ENCODE measurements at places on chromosomes 3 and 15.

GRCh38 chr3:177883957-177884356, 652.3 kb upstream of the KCNMB2 start:
- no peak for DNase-seq

GRCh38 chr3:172065527-172065926, 26.1 kb downstream of the FNDC3B start:
- no peak for DNase-seq

DNA sequence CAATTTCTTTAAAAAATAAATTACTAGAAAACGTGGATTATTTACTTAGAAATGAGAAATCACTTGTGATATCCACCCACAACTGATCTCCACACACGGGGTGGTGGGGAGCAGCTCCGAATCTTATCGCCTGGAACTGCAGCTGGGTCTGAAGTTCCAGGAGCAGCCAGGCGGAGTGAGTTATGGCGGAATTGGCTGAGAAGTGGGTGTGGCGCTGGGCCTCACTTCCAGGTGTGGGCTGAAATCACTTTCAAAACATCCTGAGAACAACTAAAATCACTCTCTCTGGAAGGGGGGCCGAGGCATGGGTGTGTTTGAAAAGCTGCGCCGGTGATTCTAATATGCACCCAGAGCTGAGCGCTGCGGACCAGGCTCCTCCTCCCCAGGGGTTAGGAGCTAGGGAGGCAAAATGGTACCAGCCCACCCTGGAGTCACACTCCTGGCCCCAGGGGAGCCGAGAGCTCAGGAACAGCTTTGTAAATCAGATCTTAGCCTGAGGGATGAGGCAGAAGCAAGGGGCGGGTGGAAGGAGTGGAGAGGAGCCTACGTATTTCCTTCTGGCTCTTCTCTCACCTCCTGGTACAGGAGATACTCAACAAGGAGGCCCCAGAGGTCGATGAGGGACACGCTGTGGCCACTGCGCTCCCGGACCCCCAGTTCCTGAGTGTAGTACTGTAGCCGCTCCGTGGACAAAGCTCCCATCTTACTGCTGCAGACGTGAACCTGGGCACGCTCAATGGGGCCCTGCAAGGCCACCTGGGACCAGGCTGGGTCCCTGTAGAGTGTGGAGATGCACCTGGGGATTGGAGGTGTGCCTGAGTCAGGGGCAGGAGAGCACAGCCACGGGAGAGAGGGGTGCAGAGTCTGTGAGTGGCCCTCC, 9.6 kb downstream of the PLA2G4F start:
- no peak for DNase-seq

GRCh38 chr3:69998759-69999139, 784 bp upstream of the SAMMSON start:
- DNase-seq, result no peak

DNA sequence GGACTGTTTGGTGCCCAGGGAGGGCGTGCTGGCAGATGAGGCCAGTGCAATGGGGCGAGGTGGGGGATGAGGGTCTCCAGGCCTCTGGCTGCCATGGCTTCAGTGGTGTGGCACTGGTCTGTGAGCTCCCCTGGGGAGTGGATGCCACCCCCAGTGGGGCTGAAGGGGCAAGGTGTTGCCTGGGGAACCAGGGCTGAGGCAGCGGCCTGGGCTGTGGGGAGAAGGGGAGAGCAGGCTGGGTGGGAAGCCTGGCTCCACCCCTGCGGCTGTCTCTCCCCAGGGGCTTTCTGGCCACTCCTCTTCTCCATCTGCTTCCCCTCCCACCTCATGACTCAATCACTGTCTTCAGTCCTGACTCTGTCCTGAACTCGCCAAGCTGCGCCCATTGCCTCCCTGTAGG, 88.4 kb upstream of the TLE3 start:
- no peak for DNase-seq

DNA sequence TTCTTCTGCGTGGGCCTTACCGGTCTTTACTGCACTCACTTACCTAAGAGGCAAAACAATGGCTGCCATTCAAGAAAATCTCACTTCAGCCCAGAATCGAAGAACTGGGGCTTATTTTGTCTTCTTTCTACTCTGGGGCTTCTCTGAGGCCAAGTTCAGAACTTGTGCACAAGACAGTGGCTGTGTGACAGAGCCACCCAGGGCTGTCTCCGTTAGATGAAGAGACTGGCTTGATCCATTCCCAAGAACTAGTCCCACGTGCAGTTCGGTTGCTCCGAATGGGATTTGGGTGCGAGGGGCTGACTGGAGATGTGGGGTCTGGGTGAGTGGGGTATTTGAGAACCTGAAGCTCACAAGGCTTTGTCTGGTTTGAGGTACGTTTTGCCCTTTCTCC, 795 bp upstream of the TCF12 start:
- no peak for DNase-seq

DNA sequence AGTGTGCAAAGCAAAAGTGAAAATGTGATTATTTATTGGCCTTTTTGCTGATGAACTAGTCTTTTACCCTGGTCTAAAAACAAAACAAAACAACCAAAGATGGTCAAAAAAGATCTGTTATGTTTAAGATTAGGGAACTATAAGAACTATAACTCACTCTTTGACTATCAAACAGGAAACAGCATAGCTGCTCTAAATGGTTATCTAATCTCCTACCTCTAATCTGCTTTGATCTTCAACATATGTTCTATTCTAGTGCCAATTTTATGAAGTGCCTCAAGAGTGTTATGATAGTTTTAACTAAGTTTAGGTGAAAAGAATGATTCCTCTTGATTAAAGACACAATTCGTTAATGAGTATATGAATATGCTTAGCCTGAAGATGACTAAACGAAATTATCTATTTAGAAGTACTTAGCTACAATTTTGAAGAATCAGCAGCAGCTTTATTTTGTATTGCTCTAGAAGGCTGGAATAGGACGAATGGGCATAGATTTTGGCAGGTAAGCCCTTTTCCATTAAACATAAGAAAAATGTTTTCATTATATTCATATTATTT, 46.0 kb downstream of the SETD2 start:
- no peak for DNase-seq

GRCh38 chr15:74614744-74615507, 710 bp upstream of the CLK3 start:
- DNase-seq, result peak; percentile 86

DNA sequence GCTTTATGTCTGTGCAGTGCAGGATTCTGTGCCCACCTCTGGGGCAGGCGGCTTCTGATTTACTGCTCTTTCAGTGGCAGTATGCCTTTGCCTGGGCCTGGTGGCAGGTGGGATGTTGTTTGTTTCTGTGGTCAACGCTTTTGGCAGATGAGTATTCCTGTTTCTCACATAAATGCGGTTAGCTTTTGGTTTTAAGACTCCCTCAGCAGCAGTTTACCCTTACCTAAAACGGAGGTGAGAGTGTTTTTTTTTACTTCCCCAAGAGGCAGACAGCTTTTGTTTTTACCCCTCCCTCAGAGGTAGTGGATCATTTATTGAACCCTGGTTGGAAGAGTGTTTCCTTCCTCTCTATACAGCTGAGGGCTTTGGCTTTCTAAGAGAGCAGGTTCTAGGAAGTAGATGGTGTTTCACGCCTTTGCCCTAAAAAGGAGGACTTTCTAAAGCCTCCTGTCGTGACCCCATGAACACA, 134.1 kb upstream of the PLSCR5 start:
- no peak for DNase-seq

DNA sequence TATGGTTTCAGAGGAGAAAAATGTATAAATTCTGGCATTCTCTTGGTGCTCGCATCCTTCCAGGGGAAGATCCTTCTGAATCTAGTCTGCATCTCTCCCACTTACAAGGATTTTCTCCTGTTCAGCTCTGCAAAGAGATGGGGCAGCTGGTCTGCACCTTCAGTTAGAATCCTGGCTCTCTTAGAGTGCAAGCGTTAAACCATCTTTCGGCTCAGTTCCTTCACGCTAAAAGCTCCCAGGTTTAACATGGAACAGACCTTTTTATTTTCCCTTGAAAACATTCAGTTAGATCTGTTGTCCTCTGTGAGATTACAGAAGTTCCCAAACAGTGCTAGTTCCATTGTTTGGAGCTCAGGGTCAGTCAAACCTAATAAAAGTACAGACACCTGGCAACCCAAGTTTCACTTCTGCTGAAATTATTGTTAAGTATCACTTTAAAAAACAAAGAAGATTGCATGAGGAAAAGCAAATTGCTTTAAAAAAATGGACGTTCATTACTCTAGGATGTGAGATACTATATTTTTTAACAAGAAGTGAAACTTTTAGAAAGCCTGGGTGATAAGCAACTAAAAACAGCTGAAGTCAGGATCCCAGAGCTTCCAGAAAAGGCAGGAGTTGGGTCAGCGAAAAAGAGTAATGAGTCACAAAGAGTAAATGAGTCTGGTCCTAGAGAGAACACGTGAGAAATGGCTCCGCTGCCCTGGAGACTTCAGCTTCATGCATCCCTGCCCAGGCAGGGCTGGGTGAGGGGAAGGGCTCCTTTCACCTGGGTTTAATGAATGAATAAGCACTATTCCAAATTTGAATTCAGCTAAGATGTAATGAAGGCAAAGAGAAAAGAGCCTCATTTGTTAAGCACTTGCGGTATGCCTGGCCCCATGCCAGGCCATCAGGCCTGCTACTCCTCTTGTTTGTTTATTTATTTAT, 63.3 kb downstream of the ABTB1 start:
- DNase-seq, result peak; percentile 50

GRCh38 chr15:39786447-39787056, 3.9 kb upstream of the FSIP1 start:
- no peak for DNase-seq

DNA sequence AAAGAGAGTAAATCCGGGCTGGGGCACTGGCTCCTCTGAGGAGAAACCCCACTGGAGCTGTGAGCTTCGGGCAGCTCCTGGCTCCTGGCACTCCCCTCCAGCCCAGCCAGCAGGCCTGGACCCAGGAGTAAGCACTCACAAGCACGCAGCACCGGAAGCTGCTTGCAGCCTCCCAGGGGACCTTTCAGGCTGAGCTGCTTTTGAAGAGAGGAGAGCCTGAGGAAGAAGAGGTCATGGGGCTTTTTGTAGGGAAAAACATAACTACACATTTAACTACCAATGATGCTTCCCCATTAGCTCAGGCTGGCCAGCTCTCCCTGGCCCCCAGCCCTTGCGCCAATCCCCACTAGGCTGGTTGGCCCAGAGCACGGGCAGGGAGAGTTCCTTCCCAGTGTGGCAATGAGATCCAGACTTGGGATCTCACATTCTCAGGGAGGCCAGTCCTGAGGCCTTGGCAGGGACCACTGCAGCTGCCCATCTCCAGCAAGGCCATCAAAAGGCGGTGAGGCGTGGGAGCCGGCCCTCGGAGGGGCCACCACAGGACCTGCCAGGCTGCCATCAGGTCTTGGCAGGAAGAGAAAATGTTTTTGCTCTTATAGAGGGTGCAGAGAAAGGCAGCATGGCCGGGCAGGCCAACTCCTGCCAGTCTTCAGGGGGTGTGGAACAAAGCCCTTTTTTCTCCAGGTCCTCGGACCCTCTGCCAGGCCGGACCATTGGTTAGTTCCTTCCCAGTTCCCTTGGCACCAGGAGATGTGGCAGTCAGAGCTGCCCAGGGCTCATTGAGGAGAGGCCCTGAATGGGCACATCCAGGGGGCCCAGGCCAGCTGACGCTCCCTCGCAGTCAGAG, 41.5 kb upstream of the MFGE8 start:
- no peak for DNase-seq

DNA sequence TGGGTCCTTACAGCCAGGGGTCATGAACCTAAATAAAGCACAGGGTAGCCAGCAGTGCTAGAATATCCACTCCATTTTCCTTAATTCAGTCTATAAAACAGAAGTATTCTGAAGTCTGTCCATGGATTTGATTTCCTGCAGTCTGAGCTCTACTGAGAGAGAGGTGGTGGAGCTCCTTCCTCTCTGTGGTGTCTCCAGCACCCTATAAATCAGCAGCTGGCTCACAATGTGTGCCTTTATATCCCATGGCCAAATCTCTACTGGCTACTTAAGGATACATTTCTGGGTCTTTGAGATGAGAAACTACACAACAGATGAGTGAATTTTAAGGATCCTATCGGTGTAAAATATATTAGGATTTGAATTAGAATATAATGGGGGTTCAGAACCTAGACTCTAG, 339.9 kb upstream of the RBMS3 start:
- DNase-seq, result no peak

DNA sequence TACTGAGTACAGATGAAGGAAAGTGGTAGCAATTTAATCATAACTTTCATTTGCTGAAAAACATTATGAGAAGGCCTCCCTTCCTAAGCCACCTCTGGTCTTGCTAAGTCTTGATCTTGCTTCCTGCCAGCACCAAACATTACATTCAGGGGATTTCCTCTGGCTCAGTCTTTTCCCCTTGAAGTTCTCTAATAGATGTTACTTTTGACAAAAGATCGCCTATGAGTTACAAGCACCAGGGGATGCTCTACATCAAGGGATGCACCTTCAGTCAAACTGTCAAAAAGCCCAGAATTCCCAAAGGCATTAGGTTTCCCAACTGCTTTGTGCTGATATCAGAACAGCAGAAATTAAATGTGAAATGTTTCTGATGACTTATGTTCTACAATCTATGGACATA, 47.3 kb downstream of the AQP9 start:
- no peak for DNase-seq

DNA sequence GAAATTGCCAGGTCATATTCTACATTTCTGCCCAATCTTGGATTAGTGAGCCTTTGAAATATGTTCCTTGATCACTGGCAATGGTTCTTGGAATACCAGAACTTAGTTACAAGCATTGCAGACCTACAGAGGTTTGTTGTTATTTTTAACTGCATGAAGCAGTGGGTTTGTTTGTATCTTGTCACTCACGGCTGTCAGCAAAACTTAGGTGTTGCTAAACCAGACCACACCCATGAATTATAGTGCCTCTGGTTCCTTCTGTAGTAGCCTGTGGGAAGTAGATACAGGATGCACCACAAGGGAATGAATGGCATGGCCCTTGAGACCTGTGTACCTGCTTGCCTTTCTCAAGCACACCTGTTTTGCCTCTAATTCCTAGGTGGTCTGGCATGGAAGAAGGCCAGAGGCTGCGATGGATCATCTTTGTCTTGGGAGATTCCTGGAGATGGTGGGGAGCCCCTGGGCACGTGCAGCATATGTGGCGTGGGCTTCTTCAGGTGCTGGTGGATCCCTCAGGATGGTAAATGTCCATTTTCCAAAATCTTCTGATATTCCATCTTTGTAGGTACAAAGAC, 138.8 kb downstream of the SNRPN start:
- no peak for DNase-seq

DNA sequence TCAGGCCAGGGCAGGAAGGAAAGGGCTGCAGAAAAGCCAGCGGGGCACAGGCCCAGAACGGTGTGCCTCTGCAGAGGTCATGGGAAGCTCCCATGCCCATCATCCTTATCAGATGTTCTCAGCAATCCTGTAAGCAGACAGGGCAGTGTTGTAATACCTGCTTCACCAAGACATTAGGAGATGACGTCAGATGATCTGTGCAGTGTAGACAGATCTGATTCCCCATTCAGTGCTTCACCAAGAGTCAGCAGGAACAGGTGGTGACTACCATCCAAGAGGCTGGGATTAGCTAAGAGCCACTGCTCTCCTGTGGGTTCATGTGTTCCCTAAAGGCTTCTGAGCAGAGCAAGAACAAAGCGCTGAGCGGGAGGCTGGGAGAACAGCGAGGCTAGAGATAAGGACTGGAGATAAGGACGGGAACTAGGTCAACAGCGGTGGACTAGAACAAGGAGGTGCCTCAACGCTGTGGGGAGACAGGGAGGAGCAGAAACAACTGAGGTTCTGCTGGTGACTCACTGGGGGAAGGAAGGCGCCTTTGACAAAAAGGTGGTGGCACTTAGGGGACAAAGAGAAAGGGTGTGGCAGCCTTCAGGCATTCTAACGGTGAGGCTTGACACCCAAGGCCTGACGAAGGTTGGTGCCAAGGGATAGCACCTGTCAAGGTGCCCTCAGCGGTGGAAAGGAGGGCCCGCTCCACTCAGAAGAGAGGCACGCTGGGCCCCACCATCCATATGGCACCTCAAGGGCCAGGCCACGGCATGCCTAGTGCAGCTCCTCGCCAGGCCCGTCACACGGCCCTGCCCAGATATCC, 28.4 kb downstream of the CCDC12 start:
- no peak for DNase-seq

All from ovary (tissue), 10 donors.